ENCODE measurements at places on chromosomes 1 and 21. TPM values are rescaled to one million over a fixed set of nuclear protein-coding genes. Genes with fewer than 3 reads are reported as not detected.

The RYR2 gene
- not detected for total RNA-seq

The FMO5 gene
- 4.9 TPM for total RNA-seq

The CDCA8 gene
- 4.4 TPM for total RNA-seq

The ZMPSTE24 gene
- 79.9 TPM for total RNA-seq

The CELA3A gene
- not detected for total RNA-seq

The FABP3 gene
- 2.1 TPM for total RNA-seq

The PROX1 gene
- total RNA-seq = under 0.01 TPM

The DCLRE1B gene
- 6.9 TPM for total RNA-seq

The RIPK4 gene
- total RNA-seq = 1.0 TPM

The WNT3A gene
- total RNA-seq = not detected

The C1orf87 gene
- total RNA-seq = not detected

The NR5A2 gene
- total RNA-seq = 0.65 TPM

The PODN gene
- total RNA-seq = 54.8 TPM

The OLFM3 gene
- not detected for total RNA-seq

The CFAP107 gene
- not detected for total RNA-seq

The ADGRL2 gene
- 43.4 TPM for total RNA-seq

The HTR1D gene
- total RNA-seq = not detected

The C1orf146 gene
- not detected for total RNA-seq

The S100A12 gene
- total RNA-seq = not detected

The GJB4 gene
- total RNA-seq = not detected

The TFF3 gene
- not detected for total RNA-seq

The NHLH2 gene
- total RNA-seq = not detected

The RSPO1 gene
- 0.22 TPM for total RNA-seq

The REN gene
- total RNA-seq = not detected

The PLCH2 gene
- total RNA-seq = not detected

The BRDT gene
- total RNA-seq = not detected

Data from GM23248 (cell line).